ENCODE measurements at places on chromosomes 1 and 21. TPM values are rescaled to one million over a fixed set of nuclear protein-coding genes. Genes with fewer than 3 reads are reported as not detected.

DNA sequence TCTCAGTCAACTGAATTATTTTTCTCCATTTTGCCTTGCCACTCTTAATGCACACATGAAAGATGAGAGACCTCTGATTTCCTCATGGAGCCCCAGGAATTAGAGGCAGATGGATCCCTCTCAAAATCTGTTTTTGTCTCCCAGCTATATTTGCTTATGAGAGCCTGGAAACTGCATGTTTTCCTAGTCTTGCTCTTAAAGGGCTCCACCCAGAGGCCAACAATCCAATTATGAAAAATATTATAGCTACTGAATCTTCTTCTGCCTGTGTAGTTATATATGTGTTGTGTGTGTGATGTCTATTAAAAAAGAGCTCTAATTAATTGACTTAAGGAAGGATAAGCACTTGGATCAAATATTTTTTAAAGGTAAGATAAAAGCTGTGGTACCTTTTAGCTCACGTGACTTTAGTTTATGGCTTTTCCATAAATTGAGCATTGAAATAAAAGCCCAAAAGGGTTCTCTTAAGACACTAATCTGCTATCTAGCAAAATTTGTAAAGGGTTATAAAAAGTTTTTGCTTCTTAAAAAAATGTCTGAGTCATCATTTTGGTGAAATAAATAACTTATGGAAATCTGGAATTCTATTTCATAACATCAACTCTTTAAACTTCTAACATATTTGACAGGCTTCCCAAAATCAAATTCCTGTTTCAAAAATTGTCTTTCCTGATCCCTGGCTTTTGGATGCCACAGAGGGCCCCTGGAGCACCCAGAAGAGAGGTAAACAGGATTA is 31.2 kb upstream of the TSPEAR start:
- DNase-seq, result peak; percentile 10

DNA sequence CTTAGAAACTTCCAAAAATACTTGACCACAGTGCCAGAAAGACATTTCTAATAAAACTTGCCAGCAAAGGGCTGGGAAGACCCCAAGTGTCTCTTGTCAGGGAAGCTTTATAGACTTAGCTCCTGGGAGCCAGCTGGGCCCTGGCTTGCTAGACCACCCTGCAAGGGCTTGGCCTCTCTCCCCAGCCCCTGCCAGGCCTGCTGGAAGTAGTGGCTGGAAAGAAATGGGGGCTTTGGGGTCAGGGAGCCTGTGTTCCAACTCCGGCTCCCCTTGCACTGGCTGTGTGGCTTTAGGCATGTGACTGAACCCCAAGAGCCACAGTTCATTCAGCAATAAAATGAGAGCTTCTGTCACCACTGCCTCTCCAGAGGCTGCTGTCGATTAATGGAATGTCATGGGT is 31.1 kb downstream of the H3-3A start:
- DNase-seq, result no peak

DNA sequence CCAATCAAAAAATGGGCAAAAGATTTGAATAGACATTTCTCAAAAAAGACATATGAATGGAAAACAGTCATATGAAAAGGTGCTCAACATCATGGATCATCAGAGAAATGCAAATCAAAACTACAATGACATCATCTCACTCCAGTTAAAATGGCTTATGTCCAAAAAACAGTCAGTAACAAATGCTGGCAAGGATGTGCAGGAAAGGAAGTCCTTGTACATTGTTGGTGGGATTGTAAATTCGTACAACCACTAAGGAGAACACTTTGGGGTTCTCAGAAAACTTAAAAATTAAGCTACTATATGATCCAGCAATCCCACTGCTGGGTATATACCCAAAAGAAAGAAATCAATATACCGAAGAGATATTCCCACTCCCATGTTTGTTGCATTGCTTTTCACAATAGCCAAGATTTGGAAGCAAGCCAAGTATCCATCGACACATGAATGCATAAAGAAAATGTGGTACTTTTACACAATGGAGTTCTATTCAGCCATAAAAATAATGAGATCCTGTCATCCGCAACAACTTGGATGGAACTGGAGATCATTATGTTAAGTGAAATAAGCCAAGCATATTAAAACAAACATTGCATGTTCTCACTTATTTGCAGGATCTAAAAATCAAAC is 17.9 kb downstream of the GBP5 start:
- no peak for DNase-seq

The CLDN17 gene
- total RNA-seq, result not detected

GRCh38 chr1:100793659-100794058 is 74.1 kb downstream of the VCAM1 start:
- no peak for DNase-seq

The FLAD1 gene
- 57.9 TPM for total RNA-seq
